Non-pigmented ciliary epithelial cell (primary cell): ENCODE measurements at places on chromosomes 12 and 14.

- no peak for DNase-seq
Observed at GRCh38 chr12:28014196-28014595, 41.7 kb upstream of the PTHLH start.

- DNase-seq: no peak
Observed at GRCh38 chr12:59675461-59675860, 79.6 kb downstream of the SLC16A7 start.

- no peak for DNase-seq
Observed at GRCh38 chr12:26701604-26702215, 131.3 kb downstream of the ITPR2 start.

DNA sequence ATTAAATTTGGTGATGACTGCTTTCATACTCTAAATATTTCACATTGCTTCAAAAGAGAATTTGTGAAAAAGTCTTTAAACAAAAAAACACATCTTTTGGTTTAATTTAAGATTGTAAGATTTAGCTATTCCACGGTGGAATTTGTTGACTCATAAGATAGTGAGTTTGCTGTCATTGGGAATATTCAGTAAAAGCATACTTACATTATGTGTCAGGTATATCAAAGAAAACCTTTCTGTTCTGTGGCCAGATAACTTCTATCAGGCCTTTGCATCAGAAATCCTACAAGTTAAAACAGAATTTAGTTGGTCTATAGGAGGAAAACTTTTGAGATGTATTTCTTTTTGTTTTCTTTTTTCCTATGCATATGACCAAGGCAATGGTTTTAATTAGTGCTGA, 148.8 kb upstream of the E2F7 start:
- no peak for DNase-seq

DNA sequence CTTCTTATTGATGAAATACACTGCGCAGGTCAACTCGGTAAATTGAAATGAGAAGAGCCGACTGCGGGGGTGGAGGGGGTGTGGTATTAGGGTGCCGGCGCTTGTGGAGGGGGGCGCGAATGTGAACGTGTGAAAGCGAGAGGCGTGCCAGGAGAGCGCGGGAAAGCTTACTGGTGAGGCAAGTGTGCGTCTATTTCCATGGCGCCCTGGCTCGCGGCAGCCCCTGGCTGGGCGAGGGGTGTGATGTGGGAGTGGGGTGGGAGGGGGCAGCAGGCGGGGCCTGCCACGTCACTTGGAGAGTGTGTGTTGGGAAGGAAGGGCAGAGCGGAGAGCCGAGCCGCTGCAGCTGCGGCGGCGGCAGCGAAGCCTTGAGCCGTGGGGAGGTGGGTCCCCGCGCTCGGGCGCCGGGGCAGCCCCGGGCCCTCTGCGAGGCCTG, 88.8 kb downstream of the GALNT8 start:
- DNase-seq: no peak

GRCh38 chr12:129193263-129193871, 340.1 kb downstream of the GLT1D1 start:
- no peak for DNase-seq

- no peak for DNase-seq
Observed at GRCh38 chr12:81340910-81341309, 263.0 kb downstream of the ACSS3 start.
